ENCODE measurements at places on chromosomes 3 and 15. TPM values are rescaled to one million over a fixed set of nuclear protein-coding genes. Genes with fewer than 3 reads are reported as not detected.

The IL5RA gene
- total RNA-seq: not detected

The CSPG4 gene
- total RNA-seq: 72.4 TPM

The RAD51 gene
- total RNA-seq: 12.9 TPM

The HYAL3 gene
- total RNA-seq: 3.9 TPM

The VGLL3 gene
- 15.8 TPM for total RNA-seq

The SLC24A5 gene
- not detected for total RNA-seq

The CHRNA3 gene
- not detected for total RNA-seq

The IFT122 gene
- 24.7 TPM for total RNA-seq

The PLS1 gene
- total RNA-seq: 2.2 TPM

The RETNLB gene
- total RNA-seq: not detected

The EEFSEC gene
- 16.1 TPM for total RNA-seq

The VPS13C gene
- 12.1 TPM for total RNA-seq

The CFAP44 gene
- 0.17 TPM for total RNA-seq

The NDN gene
- total RNA-seq: 93.0 TPM

The PLAAT1 gene
- total RNA-seq: not detected

The CCR9 gene
- not detected for total RNA-seq

All from bronchus fibroblast of lung (primary cell).